ENCODE measurements at places on chromosomes 7 and 10. TPM values are rescaled to one million over a fixed set of nuclear protein-coding genes. Genes with fewer than 3 reads are reported as not detected.

Gene SEMA3A
- 41.3 TPM for total RNA-seq

Gene KEL
- total RNA-seq, result 3.8 TPM

Gene CDC14C
- total RNA-seq, result not detected

Gene SPAM1
- total RNA-seq, result not detected

Gene GARIN1A
- total RNA-seq, result 3.4 TPM

Gene UCN3
- not detected for total RNA-seq
